ENCODE measurements at places on chromosomes 1 and 21.

DNA sequence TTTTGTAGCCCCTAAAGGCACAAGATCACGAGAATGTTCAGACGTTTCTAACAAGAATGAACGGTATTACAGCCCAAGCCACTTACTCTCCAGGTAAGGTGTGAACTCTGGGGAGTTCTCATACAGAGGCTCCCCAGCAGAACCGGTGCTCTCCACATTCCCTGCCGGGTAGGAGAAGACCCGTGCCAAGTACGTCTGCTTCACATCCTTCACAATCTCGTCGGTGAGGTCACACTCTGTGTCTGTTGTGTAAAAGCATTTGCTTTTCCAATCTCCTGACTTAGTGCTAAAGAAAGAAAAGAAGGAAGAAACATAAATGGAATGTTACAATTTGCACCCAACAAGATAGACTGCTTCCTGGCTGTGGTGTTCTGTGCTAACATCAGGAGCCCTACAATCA lies 5.7 kb downstream of the F3 start:
- peak; percentile 4 for DNase-seq

DNA sequence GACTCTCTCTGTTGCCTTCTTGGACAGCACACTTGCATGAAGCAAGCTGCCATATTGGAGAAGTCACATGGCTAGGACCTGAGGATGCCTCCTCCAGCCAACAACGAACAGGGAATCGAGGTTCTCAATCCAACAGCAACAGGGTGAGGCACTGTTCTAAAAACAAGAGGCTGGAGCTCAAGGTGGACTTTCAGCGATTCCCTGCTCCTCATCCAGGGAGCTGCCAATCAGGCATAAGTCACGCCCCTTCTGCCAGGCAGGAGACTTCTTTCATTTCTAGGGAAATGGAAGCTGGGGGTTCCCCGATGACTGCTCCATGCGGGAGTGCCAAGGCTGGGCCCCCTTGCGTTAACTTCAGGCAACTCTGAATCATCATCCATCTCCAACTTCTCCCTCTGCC lies 22.7 kb upstream of the IFNAR1 start:
- peak; percentile 93 for DNase-seq

DNA sequence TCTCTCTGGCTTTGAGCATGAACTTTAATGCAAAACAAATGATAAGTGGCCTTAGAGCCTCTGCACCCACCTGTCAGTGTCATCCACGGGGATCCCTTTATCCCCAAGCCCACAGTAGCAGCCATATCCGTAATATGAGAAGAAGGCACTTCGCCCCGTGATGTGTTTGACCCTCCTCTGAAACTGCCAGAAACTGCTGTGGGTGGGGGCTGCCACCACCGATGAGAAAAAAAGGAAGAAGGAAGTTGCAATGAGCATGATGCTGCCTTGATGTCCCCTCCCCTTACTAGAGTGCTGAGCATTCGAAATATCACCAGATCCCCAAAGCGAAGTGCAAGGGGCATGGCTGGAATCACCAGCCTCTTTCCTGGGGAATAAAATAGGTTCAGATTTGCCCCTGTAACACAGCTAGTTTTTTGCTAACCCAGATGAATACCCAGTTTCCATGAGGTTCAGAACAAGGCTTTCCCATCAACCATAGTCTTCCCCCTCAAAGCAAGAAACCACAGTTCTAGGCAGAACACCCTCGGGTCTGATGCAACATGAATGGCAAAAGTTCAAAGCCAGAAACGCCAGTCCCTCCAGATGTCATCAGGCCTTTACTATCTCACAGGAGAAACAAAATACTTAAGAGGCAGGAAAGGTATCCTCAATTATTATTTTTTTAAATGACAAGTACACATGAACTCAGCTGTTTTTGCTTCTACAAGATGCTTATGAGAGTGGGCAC lies 10.8 kb upstream of the UBXN10 start:
- DNase-seq, result peak; percentile 61

- DNase-seq, result no peak
These were observed 43.9 kb downstream of the PIGK start for GRCh38 chr1:77175230-77175844.

- DNase-seq, result no peak
These were observed 1227.1 kb downstream of the NCAM2 start for GRCh38 chr21:22225299-22225698.

- peak; percentile 51 for DNase-seq
These were observed 28.8 kb downstream of the PLEKHO1 start for GRCh38 chr1:150178548-150178947.

DNA sequence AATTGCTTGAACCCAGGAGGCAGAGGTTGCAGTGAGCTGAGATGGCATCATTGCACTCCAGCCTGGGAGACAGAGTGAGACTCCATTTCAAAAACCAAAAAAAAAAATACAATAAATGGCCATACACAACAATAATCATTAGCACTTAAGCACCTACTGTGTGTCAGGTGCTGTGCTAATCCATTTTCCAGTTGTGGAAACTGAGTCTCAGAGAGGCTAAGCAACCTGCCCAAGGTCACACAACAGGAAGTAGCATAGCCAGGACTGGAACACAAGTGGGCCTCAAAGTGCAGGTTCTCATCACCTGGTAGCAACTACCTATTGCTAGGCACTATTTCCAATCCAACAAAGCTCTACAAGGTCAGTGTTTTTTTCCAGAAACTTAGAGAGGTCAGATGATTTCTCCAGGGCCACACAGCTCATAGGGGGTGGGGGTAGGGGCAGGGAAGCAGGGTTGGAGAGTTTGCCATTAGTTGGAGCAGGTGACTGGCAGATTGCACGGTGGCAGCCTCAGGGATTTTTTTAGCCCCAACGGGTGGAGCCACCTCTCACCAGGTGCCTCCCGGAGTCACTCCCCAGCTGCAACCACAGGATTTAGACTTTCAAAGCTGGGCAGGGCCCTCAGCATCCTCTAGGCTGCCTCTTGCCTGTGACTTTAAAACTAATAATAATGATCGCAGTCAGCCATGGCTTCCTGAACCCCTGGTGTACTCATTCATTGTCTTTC lies 52.5 kb upstream of the ID3 start:
- DNase-seq, result no peak

DNA sequence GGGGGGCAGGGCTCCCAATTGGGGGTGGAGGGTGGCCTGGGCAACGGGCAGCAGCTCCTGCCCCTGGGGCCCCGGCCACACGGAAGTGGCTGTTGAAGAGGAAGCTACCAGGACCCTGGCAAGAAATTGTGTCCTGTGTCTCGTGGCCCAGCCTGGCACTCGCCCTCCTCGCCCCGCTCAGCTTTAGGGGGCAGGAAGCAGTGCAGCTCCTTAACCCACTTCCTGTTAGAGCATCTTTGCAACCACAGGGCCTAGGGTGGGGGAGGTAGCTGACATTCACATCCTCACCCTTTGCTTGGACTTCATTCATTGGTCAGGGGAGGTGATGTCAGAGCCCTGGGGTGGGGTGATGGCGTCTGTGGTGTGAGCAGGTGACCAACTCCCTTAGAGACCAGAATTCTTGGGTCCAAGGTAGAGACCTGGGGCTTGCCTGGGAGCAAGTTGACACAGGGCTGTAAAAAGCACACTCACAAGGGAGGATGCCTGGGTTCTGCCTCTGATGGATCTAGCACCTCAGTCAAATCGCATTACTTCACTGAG lies at the start of gene ARHGAP30:
ARHGAP30 (minus strand) TSS at position 161 of the 540 bp plus-strand sequence. CDS start 267 bp downstream, outside the sequence.
- peak; percentile 76 for DNase-seq

DNA sequence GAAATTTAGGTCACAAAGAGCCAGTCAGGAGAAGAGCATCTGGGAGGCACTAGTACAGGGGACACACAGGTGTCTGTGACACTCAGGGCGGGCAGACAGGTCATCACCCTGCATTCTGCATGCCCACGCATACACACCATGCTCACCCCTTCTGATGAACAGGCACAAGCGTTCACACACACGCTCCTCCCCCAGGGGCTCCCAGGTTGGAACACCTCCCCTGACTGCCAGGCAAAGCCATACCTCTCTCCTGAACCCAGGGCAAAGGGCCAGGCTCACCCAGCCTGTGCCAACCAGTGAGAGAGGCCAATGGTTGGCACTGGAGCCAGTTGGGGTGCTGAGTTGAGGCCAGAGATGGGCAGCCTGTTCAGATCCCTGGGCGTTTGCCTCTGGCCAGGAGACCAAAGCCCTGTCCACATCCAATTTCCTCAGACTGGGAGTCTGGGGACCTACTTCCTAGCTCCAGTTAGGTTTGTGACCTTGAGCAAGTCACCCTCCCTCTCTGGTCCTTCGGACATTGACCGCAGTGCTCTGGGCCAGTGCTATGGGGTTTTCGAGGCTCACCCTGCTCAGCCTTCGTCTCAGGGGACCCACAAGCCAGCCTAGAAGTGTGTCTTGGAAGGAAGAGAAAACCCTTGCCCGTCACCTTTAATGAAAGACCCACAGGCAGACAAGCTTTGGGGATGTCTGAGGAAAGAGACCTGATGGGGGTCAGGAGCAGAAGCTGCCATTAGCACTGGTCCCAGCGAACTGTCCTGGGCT lies 5.8 kb upstream of the LAD1 start:
- DNase-seq, result no peak

DNA sequence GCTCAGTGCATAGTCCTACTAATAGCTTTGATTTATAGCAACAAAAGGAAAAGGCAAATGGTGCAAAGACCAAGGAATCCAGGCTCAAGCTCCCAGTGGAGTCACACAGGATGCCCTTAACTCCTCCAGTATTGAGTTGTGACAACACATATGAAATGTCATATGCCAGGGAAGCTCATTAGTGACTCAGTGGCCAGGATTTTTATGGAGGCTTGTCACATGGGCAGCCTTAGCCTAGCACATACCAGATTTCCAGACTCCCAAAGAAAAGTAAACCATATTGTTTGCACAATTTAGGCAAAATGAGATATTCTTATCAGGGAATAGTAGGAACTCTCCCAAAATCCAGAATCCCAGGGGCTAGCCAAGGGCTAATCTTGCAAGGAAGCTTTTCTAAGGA lies 129.2 kb downstream of the MAGI3 start:
- no peak for DNase-seq

DNA sequence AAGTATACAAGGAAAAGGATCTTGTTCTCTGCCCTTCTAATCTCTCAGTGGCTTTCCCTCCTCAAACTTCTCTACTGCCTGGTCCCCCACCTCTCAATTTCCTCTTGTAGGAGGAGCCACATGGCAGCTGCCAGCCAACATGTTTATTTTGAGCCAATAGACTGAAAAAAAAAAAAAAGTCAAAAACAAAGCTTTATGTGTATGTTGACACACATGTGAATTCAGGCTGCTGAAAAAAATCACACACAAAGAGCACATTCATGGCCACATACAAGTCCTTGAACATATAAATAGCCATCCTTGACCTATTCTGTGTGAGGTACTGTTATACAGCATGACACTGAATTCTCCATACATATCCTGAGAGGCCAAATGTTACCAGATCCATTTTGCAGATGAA lies 3.7 kb downstream of the PTPN14 start:
- no peak for DNase-seq

DNA sequence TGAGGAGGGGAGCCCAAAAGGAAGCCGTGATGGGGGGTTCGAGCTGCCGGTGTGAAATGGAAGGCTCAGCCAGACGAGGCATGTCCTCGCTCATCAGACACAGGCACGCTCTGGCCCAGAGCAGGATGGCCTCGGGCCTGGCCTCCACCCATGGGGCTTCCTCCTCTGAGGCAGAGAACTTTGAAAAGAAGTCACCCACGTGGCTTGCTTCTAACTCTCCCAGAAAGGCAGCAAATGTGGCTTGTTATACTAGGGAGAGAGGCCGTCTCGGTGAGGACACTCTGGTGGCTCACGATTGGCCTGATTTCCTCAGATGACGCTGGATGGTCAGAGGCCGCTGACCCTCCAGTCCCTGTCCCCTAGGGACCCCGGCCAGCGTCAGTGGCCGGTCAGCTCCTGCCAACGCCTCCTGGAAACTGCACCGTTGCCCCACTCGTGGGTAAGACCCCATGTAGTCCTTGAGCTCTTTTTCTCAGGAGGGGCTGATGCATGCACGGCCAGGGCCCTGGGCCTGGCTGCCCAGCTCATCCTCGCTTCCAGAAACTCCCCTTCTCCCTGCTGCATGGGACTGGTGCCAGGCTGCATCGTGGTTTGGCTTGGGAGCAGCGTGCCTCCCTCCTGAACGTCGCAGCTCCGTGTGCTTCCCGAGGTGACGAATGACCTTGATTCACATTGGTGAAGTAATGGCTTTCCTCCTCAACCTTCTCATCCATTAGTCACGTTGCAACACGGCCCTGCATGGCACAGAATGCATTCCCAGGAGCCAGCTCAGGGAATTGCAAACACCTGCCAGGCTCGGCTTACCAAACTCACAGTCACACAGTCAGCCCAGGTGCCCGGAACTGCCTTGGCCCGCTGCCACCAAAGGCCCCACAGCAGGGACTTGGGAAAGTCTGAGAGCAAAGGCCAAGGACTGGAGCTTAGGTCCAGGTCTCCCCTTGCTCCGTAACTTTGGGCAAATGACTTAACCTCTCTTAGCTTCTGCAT lies 58.8 kb downstream of the TOMM20 start:
- DNase-seq, result no peak

DNA sequence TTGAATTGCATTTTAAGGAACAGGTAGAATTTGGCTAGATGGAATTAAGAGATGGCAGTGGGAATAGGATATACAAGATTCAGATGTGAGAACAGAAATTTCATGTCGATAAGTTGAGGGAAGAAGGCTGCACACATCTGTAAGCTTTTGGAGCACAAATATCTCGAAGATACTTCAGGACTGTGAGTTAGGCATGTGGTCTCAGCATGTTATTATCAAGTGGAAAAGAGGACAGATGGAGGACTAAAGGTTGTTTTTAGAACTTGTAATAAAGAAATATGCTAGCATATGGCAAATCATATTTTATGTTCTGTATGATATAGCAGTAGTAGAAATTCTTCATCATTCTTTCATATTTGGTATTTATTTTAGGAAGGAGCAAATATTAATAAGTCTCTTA lies 61.5 kb downstream of the KIF1B start:
- DNase-seq, result no peak

- DNase-seq, result no peak
These were observed 268.7 kb downstream of the OLFM3 start for GRCh38 chr1:101728029-101728428.

- no peak for DNase-seq
These were observed 75.8 kb downstream of the FOXJ3 start for GRCh38 chr1:42259059-42259738.

GRCh38 chr1:233613252-233614172 lies at the start of gene KCNK1:
Gene KCNK1, plus strand, starts transcription at chr1:233614106. Its CDS starts 66 bp downstream, at chr1:233614172.
- DNase-seq, result no peak

Measured in suppressor macrophage treated with lipopolysaccharide for 1 hour (primary cell).